ENCODE measurements at places on chromosomes 5 and 9. TPM values are rescaled to one million over a fixed set of nuclear protein-coding genes. Genes with fewer than 3 reads are reported as not detected.
A peak's percentile ranks its signal among the peaks of the same experiment; 100 is the strongest.

- H3K27ac ChIP-seq, result peak overlapping the region; percentile 35
- H3K4me1 ChIP-seq, result peaks cover 14% of the 10 kb centered on the region
- ATAC-seq, result no peak
These were observed 119.7 kb downstream of the INSYN2B start for GRCh38 chr5:169860585-169860984.

DNA sequence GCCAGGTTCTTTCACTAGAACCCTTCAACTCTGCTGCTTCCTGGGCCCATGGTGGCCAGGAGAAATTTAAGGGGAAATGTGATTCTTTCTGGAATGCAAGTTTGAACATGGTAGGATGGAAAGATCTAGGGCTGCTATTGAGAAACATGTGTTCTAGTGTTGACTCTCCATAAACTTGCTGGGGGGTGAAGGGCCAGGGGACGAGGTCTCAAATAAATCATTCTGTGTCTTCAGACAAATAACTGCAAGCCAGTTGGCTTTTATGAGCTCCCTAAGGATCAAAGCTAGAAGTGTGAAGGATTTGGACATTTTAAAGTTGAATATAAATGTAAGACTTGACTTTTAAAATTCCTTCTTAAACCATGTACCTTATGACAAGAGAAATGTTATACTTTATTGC is 78.5 kb downstream of the ZNF366 start:
- no peak overlapping the region for H3K4me3 ChIP-seq
- H3K4me1 ChIP-seq, result no peaks in the 10 kb centered on the region
- H3K36me3 ChIP-seq, result no peaks in the 10 kb centered on the region

- H3K4me3 ChIP-seq, result no peak overlapping the region
- H3K4me1 ChIP-seq, result no peaks in the 10 kb centered on the region
- no peak for ATAC-seq
- peaks cover 8% of the 10 kb centered on the region for H3K27me3 ChIP-seq
These were observed 170.5 kb downstream of the GABBR2 start for GRCh38 chr9:98538203-98538602.

DNA sequence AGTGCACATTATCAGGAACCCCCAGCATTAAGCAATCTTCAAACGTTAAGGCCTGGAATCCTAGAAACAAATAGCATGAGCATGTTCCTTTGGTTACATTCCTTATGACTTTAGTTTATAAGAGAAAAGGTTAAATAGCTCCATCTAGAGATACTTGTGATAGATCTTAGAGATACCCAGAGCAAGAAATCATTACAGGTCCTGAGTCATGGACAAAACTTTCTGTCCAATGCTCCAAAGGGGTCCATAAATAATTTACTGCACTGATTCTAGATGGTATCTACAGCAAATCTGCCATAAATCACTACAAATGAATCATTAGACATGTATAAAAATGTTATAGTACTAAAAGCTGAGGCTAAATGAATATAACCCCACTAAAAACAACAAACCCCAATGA is 139.6 kb downstream of the HTR1A start:
- no peak overlapping the region for H3K27ac ChIP-seq
- H3K27me3 ChIP-seq, result no peaks in the 10 kb centered on the region
- no peaks in the 10 kb centered on the region for H3K4me1 ChIP-seq
- ATAC-seq, result no peak
- H3K4me3 ChIP-seq, result no peak overlapping the region

DNA sequence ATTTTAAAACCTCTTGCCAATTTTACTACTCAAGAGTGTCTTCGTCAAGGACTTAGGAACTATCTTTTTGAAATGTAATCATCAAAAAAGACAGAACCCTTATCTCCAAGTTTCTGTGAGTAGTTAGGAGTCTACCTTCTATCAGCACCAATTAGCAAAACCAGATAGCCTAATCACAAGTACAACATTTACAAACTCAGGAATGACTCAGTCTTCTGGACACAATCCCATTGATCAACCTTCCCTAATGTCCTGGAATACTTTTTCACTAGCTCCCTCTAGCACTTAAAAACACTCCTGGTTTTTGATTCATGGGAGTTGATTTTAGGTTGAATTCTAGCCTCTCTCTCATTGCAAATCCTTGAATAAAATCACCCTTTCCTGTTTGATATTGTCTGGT is 680.7 kb downstream of the PRR16 start:
- no peak overlapping the region for H3K4me3 ChIP-seq
- no peaks in the 10 kb centered on the region for H3K4me1 ChIP-seq
- H3K36me3 ChIP-seq, result no peaks in the 10 kb centered on the region
- no peak for ATAC-seq

- no peaks in the 10 kb centered on the region for H3K36me3 ChIP-seq
- H3K27ac ChIP-seq, result no peak overlapping the region
- H3K4me1 ChIP-seq, result peaks cover 5% of the 10 kb centered on the region
These were observed 185.5 kb downstream of the RGS3 start for GRCh38 chr9:113649054-113649453.

GRCh38 chr5:142600092-142600491 is 85.8 kb downstream of the FGF1 start:
- no peaks in the 10 kb centered on the region for H3K4me1 ChIP-seq
- H3K27me3 ChIP-seq, result peaks cover 26% of the 10 kb centered on the region
- H3K27ac ChIP-seq, result no peak overlapping the region
- no peak overlapping the region for H3K4me3 ChIP-seq
- no peaks in the 10 kb centered on the region for H3K36me3 ChIP-seq

GRCh38 chr9:87629104-87629503 is 96.8 kb upstream of the CTSL start:
- no peaks in the 10 kb centered on the region for H3K27me3 ChIP-seq
- H3K4me3 ChIP-seq, result no peak overlapping the region
- H3K4me1 ChIP-seq, result no peaks in the 10 kb centered on the region
- H3K27ac ChIP-seq, result no peak overlapping the region

The PDE8B gene
- not detected for total RNA-seq

The ZDHHC11B gene
- total RNA-seq, result 7.0 TPM

The C1QTNF3 gene
- total RNA-seq, result 2.7 TPM

The C5orf52 gene
- total RNA-seq, result not detected

The GDA gene
- not detected for total RNA-seq

The PCDHB15 gene
- total RNA-seq, result not detected
